ENCODE measurements at places on chromosomes 3 and 15. TPM values are rescaled to one million over a fixed set of nuclear protein-coding genes. Genes with fewer than 3 reads are reported as not detected.

ALG1L2 gene
- 2.0 TPM for total RNA-seq

SCAANT1 gene
- not detected for total RNA-seq

GLDN gene
- 4.0 TPM for total RNA-seq

HESX1 gene
- total RNA-seq = 3.1 TPM

Data from motor neuron (in vitro differentiated cells).